ENCODE measurements at places on chromosomes 1 and 21. TPM values are rescaled to one million over a fixed set of nuclear protein-coding genes. Genes with fewer than 3 reads are reported as not detected.

GRCh38 chr1:218585511-218586184, 240.5 kb downstream of the TGFB2 start:
- no peak overlapping the region for H3K27ac ChIP-seq
- H3K4me3 ChIP-seq = no peak overlapping the region
- no peaks in the 10 kb centered on the region for H3K27me3 ChIP-seq
- no peaks in the 10 kb centered on the region for H3K36me3 ChIP-seq
- peaks cover 4% of the 10 kb centered on the region for H3K4me1 ChIP-seq

DNA sequence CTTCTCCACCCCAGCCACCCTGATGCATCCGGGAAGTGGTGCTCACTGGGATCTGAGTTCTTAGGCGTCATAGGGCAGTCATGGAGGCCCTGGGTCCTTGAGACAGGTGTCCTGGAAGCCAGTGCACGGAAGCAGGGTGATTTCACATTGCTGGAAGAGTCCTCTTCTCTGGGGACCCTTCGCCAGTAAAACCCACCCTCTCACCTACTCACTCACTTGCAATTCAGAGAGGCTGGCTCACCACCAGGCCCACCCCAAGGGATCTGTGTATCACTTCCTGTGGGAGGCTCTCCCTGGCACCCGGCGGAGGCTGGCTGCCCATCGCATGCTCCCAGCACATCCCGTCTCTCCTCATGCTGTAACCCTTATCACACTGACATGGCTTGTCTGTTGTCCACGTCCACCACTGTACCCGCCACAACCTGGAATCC, 40.2 kb upstream of the EPS8L3 start:
- DNase-seq = no peak
- H3K27ac ChIP-seq = no peak overlapping the region
- H3K4me1 ChIP-seq = peaks cover 24% of the 10 kb centered on the region
- H3K36me3 ChIP-seq = no peaks in the 10 kb centered on the region
- H3K27me3 ChIP-seq = no peaks in the 10 kb centered on the region

DNA sequence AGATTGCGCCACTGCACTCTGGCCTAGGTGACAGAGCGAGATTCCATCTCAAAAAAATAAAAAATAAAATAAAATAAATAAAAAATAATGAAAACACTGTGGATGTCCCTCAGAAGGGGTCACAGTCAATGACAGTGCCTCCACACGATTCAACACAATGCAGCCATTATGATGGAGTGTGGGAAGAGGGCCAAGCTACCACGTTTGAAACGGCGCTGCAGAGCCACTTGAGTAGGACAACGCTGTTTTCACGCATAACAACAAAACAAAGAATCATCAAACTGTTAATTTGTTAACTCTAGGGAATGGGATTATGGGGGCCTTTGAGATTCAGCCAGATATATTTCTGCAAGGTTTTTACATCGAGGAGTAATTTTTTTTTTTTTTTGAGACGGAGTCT, 36.5 kb downstream of the NKAIN1 start:
- no peaks in the 10 kb centered on the region for H3K4me1 ChIP-seq
- no peaks in the 10 kb centered on the region for H3K27me3 ChIP-seq
- peak; percentile 59 for DNase-seq

- peaks cover 3% of the 10 kb centered on the region for H3K4me1 ChIP-seq
- H3K27ac ChIP-seq = no peak overlapping the region
- no peak overlapping the region for H3K4me3 ChIP-seq
- no peaks in the 10 kb centered on the region for H3K36me3 ChIP-seq
Measured at GRCh38 chr1:206829282-206829681, 36.1 kb upstream of the IL20 start.

GRCh38 chr1:75969550-75969949, 37.3 kb upstream of the ASB17 start:
- H3K4me3 ChIP-seq = no peak overlapping the region
- H3K4me1 ChIP-seq = no peaks in the 10 kb centered on the region
- H3K27me3 ChIP-seq = no peaks in the 10 kb centered on the region
- DNase-seq = no peak

The SPRR2D gene
- not detected for total RNA-seq

DNA sequence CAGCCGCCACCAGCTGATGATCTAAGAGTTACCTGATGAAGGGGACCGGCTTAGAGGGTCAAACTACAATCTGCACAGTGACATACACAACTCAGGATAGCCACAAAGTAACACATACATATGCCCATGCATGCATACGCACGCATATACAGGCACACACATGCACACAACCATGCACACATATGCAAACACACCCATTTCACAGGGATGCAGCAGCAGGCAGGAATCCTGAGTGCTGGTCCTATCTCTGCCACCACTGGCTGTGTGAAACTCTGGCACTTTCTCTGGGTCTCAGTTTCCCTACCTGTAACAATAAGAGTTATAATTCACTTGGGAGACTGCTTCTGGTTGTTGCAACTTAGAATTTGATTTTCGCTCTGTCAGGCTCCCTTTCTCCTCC, 520.2 kb downstream of the PTPRU start:
- H3K27me3 ChIP-seq = no peaks in the 10 kb centered on the region
- DNase-seq = no peak
- H3K27ac ChIP-seq = no peak overlapping the region
- H3K4me1 ChIP-seq = no peaks in the 10 kb centered on the region

GRCh38 chr1:160855181-160855981, 7.3 kb downstream of the CD244 start:
- H3K4me3 ChIP-seq = no peak overlapping the region
- no peaks in the 10 kb centered on the region for H3K4me1 ChIP-seq
- H3K36me3 ChIP-seq = no peaks in the 10 kb centered on the region
- H3K27ac ChIP-seq = no peak overlapping the region
- no peaks in the 10 kb centered on the region for H3K27me3 ChIP-seq

- H3K36me3 ChIP-seq = no peaks in the 10 kb centered on the region
- no peaks in the 10 kb centered on the region for H3K4me1 ChIP-seq
- no peak overlapping the region for H3K27ac ChIP-seq
- no peak for DNase-seq
Measured at GRCh38 chr1:80056179-80056578, 1049.6 kb upstream of the ADGRL4 start.

DNA sequence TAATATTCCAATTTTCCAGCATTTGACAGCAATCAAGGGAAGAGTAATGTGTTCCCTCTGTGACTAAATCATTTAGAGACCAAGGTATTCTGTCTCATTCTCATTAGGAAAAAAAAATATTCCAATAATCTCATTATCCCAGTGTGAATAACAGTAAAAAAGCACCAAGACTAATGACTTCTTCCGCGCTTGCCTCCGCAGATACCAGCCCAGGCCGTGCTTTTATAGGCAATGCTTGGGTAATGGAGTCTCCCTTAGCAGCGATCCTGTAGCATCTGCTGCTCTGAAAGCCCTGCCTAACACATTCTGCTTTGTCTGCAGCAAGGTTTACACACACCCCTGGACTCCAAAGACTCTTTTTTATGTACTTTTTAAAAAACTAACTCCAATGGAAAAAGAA, 470.0 kb upstream of the CAMK1G start:
- H3K4me3 ChIP-seq = no peak overlapping the region
- H3K4me1 ChIP-seq = no peaks in the 10 kb centered on the region
- H3K27me3 ChIP-seq = no peaks in the 10 kb centered on the region

DNA sequence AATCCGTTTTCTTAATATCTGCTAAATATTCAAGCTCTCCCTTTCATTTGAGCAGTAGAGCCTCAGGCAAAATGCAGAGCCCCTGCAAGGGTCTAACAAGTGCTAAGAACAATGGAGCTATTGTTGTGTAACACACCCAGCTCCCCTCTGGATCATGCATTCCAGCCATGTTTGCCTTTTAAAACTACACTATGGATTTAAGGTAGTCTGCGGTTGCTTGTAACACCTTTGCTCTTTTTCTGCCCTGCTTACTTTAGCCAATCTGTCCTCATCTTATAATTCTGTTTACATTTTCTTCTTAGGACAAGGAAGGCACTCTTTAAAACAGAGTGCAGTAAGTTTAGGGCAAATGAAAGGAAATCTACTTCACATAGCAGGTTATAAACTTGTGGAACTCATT, 60.0 kb upstream of the C1orf105 start:
- H3K4me1 ChIP-seq = peaks cover 18% of the 10 kb centered on the region
- no peaks in the 10 kb centered on the region for H3K27me3 ChIP-seq
- H3K4me3 ChIP-seq = no peak overlapping the region

GRCh38 chr1:109493805-109494539, at the start of gene CYB561D1:
TSS of gene CYB561D1 (plus strand) at chr1:109494094. CDS start at chr1:109494140, 46 bp downstream.
- peak; percentile 78 for DNase-seq
- peak within 1 kb of the TSS; percentile 55 for H3K27ac ChIP-seq
- peak within 1 kb of the TSS; percentile 95 for H3K4me3 ChIP-seq
- peaks cover 11% of the 10 kb centered on the region for H3K36me3 ChIP-seq
- peaks cover 3% of the 10 kb centered on the region for H3K4me1 ChIP-seq
- no peaks in the 10 kb centered on the region for H3K27me3 ChIP-seq

DNA sequence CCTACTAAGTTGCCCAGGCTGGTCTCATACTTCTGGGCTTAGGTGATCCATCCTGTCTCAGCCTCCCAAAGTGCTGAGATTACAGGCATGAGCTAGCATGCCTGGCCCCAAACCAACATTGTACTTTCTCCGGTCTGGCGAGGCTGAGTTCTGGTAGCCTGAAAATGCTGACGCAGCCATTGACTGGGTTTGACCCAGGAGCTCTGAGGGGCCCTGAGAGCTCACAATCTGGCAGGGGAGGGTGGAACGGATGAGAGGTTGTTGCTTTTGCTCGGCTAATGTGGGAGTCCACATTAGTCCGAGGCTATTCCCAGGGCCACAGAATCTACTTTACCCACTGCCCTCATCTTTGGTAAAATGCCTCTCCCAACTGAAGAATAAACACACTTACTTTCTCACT, 35.1 kb upstream of the PARP1 start:
- H3K36me3 ChIP-seq = no peaks in the 10 kb centered on the region
- no peak for DNase-seq
- H3K4me3 ChIP-seq = no peak overlapping the region
- no peak overlapping the region for H3K27ac ChIP-seq
- H3K4me1 ChIP-seq = no peaks in the 10 kb centered on the region
- H3K27me3 ChIP-seq = peaks cover 3% of the 10 kb centered on the region

GRCh38 chr1:54377040-54377691, 29.0 kb downstream of the SSBP3 start:
- H3K4me3 ChIP-seq = no peak overlapping the region
- H3K36me3 ChIP-seq = no peaks in the 10 kb centered on the region
- H3K27ac ChIP-seq = no peak overlapping the region
- no peaks in the 10 kb centered on the region for H3K27me3 ChIP-seq
- H3K4me1 ChIP-seq = peaks cover 8% of the 10 kb centered on the region
- DNase-seq = no peak

- peak overlapping the region; percentile 83 for H3K4me3 ChIP-seq
- H3K36me3 ChIP-seq = no peaks in the 10 kb centered on the region
- H3K4me1 ChIP-seq = peaks cover 3% of the 10 kb centered on the region
- no peaks in the 10 kb centered on the region for H3K27me3 ChIP-seq
- H3K27ac ChIP-seq = peak overlapping the region; percentile 82
Measured at GRCh38 chr21:39182016-39182415, 1.2 kb downstream of the PSMG1 start.

- peak; percentile 16 for DNase-seq
- no peak overlapping the region for H3K27ac ChIP-seq
- peak overlapping the region; percentile 61 for H3K4me3 ChIP-seq
- H3K36me3 ChIP-seq = no peaks in the 10 kb centered on the region
- peaks cover 20% of the 10 kb centered on the region for H3K4me1 ChIP-seq
Measured at GRCh38 chr1:61078618-61079295, 3.6 kb upstream of the NFIA start.

GRCh38 chr1:154272999-154273563, 652 bp downstream of the HAX1 start:
- no peaks in the 10 kb centered on the region for H3K27me3 ChIP-seq
- H3K27ac ChIP-seq = peak overlapping the region; percentile 86
- DNase-seq = no peak
- H3K4me1 ChIP-seq = peaks cover 6% of the 10 kb centered on the region

DNA sequence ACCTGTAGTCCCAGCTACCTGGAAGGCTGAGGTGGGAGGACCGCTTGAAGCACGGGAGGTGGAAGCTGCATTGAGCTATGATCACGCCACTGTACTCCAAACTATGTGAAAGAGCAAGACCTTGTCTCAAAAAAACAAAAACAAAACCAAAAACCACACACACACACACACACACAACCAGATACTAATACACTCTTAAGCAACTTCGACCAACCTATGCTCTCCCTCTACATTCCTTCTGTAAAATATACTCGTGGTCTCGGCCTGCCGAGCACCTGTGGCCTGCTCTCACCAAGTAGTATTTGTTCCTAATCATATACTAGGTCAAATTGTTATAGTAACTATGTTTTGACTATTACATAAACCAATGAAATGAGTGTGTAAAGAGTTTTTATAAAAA, 13.5 kb upstream of the SYT2 start:
- no peak for DNase-seq
- no peak overlapping the region for H3K27ac ChIP-seq
- H3K36me3 ChIP-seq = peaks cover 9% of the 10 kb centered on the region
- H3K4me3 ChIP-seq = no peak overlapping the region

The ERMAP gene
- 37.2 TPM for total RNA-seq

The AMY1B gene
- total RNA-seq = not detected

DNA sequence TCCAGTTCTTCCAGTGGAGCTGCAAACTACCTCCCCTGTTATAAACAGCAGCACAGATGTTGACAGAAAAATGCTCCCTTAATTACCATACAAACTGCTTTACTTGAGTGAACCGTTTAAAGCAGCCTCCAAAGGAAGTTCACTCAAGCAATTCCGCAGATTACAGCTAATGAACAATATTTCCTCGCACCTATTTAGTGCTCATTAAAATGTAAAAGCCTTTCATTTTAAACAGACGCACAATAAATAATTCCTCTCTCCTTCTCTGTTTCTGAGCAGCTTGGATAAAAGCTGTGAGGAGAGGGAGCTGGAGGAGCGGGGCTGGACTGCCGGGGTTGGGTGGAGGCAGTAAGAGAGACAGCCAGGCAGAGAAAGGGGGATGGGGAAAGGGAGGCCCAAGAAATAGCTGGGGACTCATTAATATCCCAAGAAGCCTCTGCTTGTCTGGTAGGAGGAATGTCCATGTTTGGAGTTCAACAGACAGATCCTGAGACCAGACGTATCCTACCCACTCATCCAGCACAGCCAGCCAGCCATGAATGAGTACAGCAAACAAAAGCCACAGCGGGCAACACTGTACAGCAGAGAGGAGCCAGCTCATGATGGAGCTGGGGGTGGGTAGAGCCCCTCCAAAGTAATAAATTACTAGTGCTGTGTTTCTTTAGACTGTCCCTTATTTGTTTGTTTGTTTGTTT, 227.7 kb downstream of the GPATCH2 start:
- H3K27me3 ChIP-seq = no peaks in the 10 kb centered on the region
- H3K4me1 ChIP-seq = no peaks in the 10 kb centered on the region
- H3K4me3 ChIP-seq = no peak overlapping the region
- no peak overlapping the region for H3K27ac ChIP-seq

Data from fibroblast of lung (primary cell).